ENCODE measurements at places on chromosomes 5 and 9.

- no peak for DNase-seq
These were observed 91.0 kb upstream of the MVB12B start for GRCh38 chr9:126235336-126236243.

DNA sequence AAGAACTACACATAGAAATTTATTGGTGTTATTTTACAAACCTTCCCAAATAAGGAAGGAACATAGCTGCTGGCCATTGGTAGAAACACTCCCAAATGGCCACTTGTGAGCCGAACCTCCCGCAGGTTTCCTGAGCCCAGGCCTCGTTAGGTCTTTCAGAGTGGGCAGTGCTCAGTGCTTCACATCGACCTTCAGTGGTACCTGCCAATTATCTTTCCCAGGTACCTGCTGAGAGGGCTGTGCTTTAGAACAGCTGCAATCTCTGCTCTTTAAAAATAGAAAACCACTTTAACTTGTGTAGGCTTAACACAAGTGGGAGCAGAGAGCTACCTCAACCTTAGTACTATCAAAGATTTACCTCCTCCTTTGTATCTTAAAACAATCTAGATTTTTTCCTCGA lies 334.1 kb downstream of the RFX3 start:
- no peak for DNase-seq

DNA sequence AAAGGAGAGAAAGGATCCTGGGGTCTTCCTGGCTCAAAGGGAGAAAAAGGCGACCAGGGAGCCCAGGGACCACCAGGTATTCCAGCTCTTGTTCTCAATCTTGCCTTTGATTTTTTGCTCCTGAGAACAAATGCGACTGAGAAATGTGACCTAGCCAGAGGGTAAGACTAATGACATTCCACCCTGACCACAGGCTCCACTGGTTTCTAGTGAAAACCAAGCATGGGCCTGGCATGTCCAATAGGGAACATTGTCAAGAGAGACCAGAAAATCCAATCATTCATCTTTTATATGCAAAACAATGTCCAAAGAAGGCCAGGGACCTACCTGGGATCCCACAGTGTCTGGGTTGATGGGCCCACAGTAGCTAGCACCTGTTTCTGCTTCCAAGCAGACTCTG lies 50.3 kb upstream of the TGFBR1 start:
- DNase-seq, result peak; percentile 29

DNA sequence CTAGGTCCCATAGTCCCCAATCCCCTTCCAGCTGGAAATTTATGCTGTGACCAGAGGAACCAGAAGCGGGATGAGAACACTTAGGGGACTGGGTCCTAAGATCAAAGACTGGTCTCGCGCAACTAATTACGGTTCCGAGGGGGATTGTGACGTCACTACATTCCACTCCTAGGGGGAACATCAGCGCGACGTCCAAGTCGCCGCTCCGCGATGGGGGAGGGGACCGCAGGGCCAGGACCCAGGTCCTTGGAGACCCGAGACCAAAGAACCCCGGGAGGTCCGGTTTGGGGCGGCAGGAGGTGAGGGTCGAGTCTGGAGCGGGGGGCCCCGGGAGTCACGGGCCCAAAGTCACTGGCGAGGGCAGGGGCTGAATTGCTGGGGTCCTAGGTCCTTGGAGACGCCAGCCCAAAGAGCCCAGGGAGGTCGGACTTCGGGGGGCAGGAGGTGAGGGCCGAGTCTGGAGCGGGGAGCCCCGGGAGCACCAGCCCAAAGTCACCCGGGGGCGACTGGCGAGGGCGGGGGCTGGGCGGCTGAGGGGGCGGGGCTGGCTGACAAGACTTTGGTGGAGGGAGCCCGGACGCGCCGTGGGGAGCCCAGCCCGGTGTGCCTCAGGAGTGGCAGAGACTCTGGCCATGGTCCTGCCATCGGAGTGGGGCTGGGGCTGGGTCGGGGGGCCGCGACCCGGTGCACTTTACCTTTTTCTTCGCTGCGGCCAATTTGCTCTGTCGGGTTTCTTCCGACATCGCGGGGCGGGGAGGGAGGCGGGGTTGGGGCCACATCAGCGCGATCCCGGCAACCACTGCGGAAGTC lies at the start of gene GOLGA2:
TSS of gene GOLGA2 (minus strand) at position 810 of the 810 bp plus-strand sequence. CDS start at position 779, 31 bp downstream.
- DNase-seq, result peak; percentile 44

- no peak for DNase-seq
These were observed 9.8 kb upstream of the GADD45G start for GRCh38 chr9:89594811-89595550.

- DNase-seq, result no peak
These were observed 154.8 kb upstream of the TBC1D2 start for GRCh38 chr9:98410185-98410697.

DNA sequence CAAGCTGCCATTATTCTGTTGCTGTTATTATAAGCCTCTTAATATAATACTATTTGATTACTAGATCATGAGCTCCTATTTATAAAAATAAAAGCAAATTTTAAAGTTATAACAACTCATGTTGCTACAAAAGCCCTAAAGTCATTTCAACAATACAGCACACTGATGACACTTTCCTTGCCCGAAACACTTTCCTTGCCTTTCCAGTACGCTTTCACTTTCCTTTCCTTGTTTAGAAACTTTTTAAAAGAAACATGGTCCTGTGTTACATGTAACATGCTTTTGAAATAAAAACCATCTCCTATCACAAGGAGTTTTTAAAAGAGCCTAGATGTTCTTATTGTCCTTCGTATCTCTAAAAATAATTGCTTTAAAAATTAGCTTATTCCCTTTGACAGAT lies 688.4 kb downstream of the PTPRD start:
- no peak for DNase-seq

GRCh38 chr5:90902651-90903386 lies 344.2 kb downstream of the ADGRV1 start:
- no peak for DNase-seq

GRCh38 chr9:120693700-120694008 lies 20.6 kb downstream of the MEGF9 start:
- DNase-seq, result no peak

- no peak for DNase-seq
These were observed 43.9 kb downstream of the BOD1 start for GRCh38 chr5:173572431-173573125.

GRCh38 chr5:80713631-80714030 lies 58.8 kb upstream of the DHFR start:
- DNase-seq, result no peak

- no peak for DNase-seq
These were observed 15.2 kb downstream of the QSOX2 start for GRCh38 chr9:136230365-136230764.

- DNase-seq, result no peak
These were observed 456.4 kb downstream of the NFIB start for GRCh38 chr9:13857521-13857920.

DNA sequence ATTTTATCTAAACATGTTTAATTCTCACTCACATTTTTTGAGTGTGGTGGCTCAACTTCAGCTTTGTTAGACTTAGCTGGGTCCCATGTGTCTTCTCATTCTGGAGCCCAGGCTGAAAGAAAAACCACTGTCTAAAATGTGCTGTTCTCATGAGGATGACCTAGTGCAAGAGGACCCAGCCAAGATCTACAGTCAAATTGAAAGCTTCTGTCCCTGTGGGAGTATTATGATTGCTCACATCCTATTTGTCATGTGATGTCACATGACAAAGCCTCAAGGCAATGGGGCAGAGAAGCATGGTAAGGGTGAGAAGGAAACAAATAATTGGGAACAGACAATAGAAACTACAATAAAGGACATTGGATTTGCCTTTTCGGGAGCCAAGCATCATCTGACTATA lies 113.4 kb upstream of the ASTN2 start:
- no peak for DNase-seq

DNA sequence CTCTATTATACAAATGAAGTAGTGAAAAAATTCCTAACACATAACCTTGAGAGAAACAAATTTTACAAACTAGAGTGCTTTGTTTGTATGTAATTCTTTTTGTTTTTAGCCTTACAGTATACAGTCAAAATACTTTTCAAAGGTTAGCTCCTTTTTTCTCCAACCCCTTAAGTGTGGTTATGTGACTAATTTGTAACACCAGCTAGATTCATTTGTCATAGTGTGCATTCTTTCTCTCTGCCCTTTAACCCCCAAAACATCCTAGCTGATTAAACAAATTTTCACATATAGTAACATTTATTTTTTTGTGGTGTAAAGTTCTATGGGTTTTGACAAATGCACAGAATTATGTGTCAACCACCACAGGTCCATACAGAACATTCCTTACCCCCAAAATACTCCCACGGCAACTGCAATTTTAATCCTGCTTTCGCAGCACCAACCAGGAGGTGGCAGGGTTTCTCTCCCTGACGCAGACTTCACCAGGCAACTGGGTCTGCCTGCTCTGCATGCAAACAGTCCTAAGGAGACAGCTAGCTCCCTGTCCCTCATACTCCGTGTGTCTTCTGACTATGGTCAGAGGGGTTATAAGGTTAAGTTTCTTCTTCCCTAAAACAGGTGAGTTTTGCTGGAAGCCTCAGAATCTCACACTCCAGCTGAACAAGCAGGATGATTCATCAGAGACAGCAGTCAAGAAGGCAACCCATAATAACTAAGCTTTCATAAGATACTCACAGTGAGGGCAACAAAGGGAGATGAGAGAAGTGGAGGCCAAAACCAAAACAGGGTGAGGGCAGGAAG lies 44.5 kb upstream of the NR5A1 start:
- DNase-seq, result peak; percentile 75

DNA sequence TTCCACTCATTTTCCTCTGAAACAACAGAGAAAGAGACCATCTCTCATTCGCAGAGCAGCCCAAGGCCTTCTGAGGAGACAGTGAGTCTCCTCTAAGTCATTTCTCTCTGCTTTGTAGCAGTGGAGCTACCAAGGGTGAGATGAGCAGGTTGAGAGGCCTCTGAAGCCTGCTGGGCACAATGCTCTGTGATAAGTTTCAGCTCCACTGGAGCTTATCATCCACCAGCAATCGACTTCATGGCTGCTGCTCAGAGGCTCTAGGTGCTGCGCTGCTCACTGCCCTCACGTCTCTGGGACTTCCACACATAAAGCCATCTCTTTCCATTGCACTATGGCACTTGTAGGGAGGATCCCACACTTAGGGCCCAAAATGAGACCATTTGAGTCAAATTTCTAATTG lies 96.3 kb downstream of the CMYA5 start:
- no peak for DNase-seq

GRCh38 chr9:3992222-3992621 lies 307.6 kb downstream of the GLIS3 start:
- DNase-seq, result no peak

GRCh38 chr9:133787754-133788025 lies 49.5 kb upstream of the SARDH start:
- no peak for DNase-seq

DNA sequence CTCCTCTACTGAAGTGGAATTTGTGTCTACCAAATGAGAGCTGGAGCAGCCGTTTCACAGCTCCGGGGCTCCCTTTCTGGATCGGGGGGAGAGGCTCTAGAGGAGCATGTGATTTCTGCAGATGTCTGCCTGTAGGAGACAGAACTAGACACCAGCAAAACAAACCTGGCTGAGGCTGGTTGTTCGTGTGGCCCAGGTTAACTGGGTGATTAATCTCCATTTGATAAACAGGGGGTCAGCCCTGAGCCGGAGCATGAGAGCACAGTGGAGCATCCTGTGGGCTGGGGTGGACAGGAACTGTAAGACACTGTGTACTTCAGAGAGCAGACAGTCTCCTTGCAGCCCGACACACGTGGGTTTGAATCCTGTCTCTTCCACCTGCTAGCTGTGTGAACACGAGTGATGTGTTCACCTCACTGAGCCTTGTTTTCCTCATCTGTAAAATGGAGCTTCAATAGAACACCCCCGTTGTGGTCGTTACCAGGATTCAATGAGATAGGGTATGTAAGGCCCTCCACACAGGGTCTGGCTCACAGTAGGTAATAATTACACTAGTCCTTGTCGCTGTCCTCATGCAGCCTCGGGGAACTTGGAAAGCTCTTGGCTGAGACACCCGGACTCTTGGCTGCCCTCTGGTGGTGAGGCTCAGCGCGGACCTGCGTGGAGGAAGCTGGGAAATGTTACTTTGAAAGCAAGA lies 12.9 kb downstream of the CXCL14 start:
- DNase-seq, result peak; percentile 71

DNA sequence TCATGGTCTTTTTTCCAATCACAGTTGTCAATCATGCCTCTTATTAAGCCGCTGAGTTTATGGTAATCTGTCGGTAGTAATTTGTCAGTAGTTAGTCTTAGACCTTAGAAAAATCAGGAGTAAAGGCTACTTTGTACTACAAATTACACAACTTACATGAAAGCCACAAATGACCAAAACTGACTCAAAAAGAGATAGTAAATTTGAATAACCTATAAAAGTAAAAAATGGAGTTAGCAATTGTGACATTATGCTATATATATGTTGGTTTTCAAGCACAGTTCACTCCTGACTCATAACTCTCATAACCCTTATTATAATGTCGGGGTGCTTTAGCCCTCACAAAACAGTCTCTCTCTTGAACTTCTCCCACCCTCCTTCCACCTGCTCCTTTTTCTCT lies 251.8 kb downstream of the ROR2 start:
- DNase-seq, result no peak

Data from HTR-8/SVneo (cell line).